ENCODE measurements at places on chromosomes 13 and 19. TPM values are rescaled to one million over a fixed set of nuclear protein-coding genes. Genes with fewer than 3 reads are reported as not detected.
A peak's percentile ranks its signal among the peaks of the same experiment; 100 is the strongest.

CYP2A7 gene
- total RNA-seq: not detected

DNA sequence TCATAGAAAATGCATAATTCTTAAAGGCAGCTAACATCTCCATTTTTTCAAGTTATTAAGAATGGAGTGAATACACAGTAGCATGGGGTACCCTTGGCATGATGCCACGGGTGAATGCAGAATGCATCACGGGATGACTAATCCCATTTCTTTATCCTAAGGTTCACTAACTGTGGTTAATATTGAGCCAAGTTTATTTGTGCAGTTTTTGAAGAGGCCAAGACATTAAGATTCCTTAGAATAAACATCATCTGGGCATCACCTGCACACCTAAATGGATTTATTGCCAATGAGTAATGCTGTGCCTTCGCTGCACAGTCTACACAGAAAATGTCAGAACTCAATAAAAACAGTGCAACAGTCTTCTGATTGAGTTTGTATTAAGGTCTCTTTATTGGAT lies 333.1 kb downstream of the GPC6 start:
- no peak for DNase-seq

LGALS7B gene
- not detected for total RNA-seq

CHST8 gene
- total RNA-seq: 0.97 TPM

DNA sequence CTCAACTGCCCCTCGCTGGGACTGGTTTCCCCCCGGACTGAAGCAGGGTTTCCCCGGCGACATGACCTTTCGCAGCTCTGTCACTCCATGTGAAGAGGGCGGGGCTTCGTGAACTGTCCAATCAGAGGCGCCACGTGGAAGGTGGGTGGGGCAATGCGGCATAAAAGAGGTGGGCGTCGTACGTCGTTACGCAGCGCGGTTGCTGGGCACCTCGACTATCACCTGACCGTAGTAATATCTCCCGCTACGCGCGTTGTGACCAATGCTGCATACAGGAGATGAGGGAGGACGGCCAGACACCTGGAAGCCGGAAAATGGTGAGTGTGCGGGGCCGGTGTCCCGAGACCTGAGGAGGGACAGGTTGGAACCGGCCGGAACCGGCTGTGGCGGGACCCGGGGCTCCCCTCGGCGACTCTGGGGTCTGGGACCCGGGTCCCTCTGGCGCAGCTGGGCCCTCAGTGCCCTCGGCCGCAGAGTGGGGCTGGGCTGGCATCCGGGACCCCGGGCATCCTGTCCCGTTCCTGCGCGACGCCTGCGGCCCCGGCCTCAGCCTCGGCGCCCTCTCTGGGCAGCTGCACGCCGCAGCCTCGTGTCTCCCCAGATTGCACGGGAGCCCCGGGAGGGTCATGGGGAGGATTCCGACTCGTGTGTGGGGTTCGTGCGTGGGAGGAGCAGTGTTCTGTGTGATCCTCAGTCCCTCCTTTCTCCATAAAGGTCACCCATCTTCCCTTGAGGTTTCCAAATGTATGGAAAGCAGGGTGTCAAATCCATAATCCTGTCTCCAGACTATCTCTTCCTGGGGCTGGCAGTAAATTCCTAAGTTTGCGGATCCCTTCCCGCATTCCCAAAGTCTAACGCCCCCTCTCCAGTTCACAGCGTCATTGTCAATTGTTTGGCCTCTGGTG lies 32.2 kb downstream of the ZNF136 start:
- DNase-seq: peak; percentile 92

GRCh38 chr13:24995225-24995804 lies 100.6 kb upstream of the PABPC3 start:
- DNase-seq: no peak

ADGRE3 gene
- not detected for total RNA-seq

All from posterior vena cava (tissue), 2 donors.